ENCODE measurements at places on chromosomes 1 and 21.

- DNase-seq, result no peak
These were observed 31.0 kb downstream of the TNNT2 start for GRCh38 chr1:201346337-201346939.

GRCh38 chr1:114833421-114833820 lies 21.2 kb upstream of the SYCP1 start:
- no peak for DNase-seq

DNA sequence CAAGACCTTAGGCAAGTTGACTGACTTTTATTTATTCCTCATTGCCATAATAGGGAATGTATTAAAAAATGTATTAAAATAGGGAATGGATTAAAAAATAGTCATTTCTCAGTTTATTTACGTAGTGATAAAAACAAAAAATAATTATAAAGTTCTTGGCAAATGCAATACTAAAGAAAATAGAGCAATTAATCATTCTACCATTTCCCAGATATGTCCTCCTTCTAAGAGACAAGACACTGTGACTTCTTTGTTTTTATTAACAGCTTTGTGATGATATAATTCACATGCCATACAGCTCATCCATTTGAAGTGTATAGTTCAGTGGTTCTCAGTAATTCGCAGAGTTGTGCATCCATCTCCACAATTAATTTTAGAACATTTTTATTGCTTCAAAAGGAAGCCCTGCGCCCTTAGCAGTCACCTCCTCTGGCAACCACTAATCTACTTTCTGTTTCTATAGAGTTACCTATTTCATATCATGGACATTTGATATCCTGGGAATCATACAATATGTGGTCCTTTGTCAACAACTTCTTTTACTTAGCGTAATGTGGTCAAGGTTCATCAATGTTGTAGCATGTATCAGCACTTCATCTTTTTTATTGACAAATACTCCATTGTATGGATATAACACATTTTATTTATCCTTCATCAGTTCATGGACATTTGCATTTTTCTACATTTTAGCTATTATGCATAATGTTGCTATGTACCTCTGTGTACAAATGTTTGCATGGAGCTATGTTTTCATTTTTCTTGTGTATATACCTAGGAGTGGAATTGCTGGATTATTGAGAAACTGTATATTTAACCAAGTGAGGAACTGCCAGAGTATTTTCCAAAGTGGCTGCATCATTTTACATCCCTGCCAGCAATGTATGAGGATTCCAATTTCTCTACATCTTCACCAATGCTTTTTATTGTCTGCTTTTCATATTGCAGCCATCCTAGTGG lies 5.6 kb downstream of the TBX19 start:
- DNase-seq, result no peak

- no peak for DNase-seq
These were observed 500.0 kb upstream of the RUNX1 start for GRCh38 chr21:35548904-35549615.

GRCh38 chr1:234185438-234185837 lies 187.8 kb upstream of the COA6 start:
- no peak for DNase-seq

- DNase-seq, result no peak
These were observed 108.7 kb upstream of the ARHGEF16 start for GRCh38 chr1:3345792-3346191.

- DNase-seq, result no peak
These were observed 289.4 kb upstream of the ADGRL4 start for GRCh38 chr1:79295967-79296366.

DNA sequence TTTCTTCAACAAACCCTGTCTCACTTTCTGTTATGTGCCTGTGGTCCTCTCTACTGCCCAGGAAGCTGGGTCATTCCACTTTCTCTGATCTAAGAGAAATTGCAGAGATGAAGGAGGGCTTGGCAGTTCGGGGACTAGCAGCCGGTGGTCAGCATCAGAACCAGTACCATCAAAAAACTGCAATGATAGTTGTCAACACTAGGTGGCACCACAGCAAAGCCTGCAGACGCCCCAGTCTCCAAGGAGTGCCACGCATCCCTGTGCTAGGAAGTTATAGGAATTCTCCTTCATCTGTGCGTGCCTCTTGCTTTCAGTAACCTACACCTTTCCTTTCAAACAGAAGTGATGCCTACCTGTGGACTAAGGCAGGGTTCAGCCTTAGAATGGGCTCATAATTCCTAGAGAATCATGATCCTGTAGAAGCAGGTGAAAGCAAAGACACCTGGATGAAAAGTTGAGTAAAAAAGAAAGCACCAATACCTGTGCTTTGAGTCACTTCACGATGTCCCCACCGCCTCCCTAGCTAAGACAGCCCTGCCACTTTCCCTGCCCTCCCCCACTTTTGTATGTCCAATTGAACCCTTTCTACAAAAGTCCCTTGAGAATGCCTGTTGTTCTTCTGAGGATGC lies 129.2 kb downstream of the ADAMTS1 start:
- DNase-seq, result peak; percentile 3

GRCh38 chr1:112026016-112026415 lies 36.5 kb upstream of the KCND3 start:
- DNase-seq, result no peak

DNA sequence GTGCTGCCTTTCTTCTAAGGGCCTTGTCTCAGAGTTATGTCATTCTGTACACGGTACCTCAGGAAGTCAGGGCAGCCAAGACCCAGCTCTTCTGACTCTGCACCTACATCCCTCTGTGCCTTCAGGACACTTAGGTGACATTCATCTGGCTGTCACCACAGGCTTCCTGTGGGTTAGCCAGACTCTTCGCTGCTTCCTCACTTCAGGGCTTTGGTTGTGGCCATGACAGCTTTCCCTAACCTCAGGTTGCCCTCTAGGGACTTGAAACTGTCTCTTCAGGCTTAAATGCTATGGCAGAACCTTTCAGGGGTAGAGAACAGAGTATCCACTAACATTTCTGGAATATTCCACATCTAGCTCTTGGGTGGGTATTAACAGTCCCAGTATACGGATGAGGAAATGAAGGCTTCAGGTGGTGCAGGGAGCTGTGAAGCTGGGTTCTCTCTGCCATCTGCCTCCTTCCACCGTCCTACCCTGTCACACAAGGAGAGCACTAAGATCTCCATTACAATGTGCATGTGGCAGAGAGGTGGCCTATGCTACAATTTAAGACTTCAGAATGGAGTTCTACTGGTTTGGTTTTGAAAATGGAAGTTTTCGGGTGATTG lies 9.9 kb downstream of the TSSK3 start:
- peak; percentile 78 for DNase-seq

GRCh38 chr1:25800703-25801377 lies 847 bp downstream of the SELENON start:
- DNase-seq, result no peak

- no peak for DNase-seq
These were observed 10.0 kb upstream of the LEFTY2 start for GRCh38 chr1:225950905-225951497.

GRCh38 chr1:64302971-64303370 lies 99.5 kb downstream of the UBE2U start:
- no peak for DNase-seq

GRCh38 chr1:185733818-185734735 lies at the start of gene HMCN1:
HMCN1 (plus strand) TSS chr1:185734391; CDS start chr1:185734780, 389 bp downstream.
- peak; percentile 6 for DNase-seq

GRCh38 chr1:193355178-193355577 lies 168.8 kb upstream of the B3GALT2 start:
- no peak for DNase-seq

- no peak for DNase-seq
These were observed 141.1 kb downstream of the TOMM20 start for GRCh38 chr1:234987415-234988154.

GRCh38 chr1:28193701-28194161 lies 17.2 kb upstream of the PTAFR start:
- no peak for DNase-seq

GRCh38 chr1:5982276-5982675 lies 9.9 kb downstream of the NPHP4 start:
- no peak for DNase-seq

GRCh38 chr21:32189688-32190483 lies 89.0 kb downstream of the MIS18A start:
- DNase-seq, result no peak

- no peak for DNase-seq
These were observed at the start of gene GRIK3 for GRCh38 chr1:37034121-37035013. GRIK3 (minus strand) TSS chr1:37034515; CDS start chr1:37034108, 407 bp downstream.

DNA sequence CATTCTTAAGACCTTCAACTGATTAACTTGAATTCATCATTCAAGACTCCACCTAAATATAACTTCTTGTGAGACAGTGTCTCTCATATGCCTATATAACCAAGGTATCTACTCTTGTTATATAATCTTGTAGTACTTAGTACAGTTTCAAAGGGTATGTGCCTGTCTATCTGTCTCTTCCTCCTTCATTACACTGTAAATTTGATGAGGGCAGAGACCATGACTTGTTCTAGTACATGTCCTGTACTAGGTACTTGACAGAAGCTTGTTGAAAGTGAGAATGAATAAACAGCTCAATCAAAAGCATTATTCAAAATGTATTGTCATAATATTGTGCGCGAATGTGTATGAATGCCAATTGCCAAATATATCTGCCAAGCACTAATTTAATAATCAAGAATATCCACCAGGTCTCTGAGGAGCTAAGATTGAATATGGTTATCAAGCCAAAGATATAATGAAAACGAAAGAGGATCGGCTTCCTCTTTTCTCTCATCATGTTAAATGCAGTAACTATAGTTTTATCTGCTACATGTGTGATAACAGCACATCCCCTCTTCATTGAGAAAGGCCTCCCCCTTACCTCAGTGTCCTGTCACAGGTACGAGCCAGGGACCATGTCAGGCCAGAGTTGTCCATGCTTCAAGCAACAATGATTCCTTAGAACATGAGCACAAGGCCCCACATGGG lies 117.3 kb downstream of the UCHL5 start:
- DNase-seq, result no peak

- peak; percentile 8 for DNase-seq
These were observed 744 bp upstream of the WDR26 start for GRCh38 chr1:224435318-224435763.

- no peak for DNase-seq
These were observed 17.5 kb downstream of the COL9A2 start for GRCh38 chr1:40299366-40300248.

GRCh38 chr1:234600418-234601281 lies 9.3 kb downstream of the IRF2BP2 start:
- peak; percentile 46 for DNase-seq

- DNase-seq, result no peak
These were observed 3.9 kb upstream of the POU3F1 start for GRCh38 chr1:38050397-38051078.

- no peak for DNase-seq
These were observed 302.7 kb downstream of the DISC1 start for GRCh38 chr1:231929311-231929710.

DNA sequence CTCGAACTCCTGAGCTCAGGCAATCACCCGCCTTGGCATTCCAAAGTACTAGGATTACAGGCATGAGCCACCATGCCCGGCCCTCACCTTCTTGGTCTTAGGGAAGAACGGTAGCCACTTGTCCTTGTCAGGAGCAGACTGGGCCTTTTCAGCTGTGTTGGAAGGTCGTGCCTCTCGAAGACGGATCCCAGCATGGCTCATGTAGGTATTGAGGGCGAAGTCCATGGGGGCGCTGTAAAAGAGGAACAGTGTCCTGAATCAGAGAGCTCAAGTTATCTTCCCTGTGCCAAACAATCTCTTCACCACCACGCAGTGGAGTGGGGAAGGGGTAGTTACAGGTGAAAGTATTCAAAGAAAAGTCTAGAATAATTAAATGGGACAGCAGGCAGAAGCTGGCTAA lies 35.9 kb downstream of the LRRC71 start:
- DNase-seq, result no peak

DNA sequence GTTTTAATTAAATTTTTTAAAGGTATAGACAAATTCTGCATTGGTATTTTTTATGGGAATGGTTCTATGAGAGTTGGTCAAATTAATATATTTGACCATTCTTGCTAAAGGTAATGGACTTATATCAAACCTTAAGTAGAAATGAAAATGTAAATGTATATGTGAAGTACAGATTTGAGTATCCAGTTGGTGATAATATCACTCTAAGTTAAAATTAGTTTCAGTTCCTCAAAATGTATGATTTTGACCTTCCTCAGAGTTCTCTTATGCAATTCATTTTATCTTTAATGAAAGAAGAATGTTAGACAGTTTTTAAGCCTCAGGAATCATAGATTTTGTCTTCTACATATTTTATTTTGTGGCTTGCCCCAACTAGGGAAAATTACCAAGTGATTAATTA lies 1291.5 kb upstream of the B3GALT2 start:
- no peak for DNase-seq

- peak; percentile 48 for DNase-seq
These were observed 46.5 kb upstream of the RNF11 start for GRCh38 chr1:51189421-51190073.

DNA sequence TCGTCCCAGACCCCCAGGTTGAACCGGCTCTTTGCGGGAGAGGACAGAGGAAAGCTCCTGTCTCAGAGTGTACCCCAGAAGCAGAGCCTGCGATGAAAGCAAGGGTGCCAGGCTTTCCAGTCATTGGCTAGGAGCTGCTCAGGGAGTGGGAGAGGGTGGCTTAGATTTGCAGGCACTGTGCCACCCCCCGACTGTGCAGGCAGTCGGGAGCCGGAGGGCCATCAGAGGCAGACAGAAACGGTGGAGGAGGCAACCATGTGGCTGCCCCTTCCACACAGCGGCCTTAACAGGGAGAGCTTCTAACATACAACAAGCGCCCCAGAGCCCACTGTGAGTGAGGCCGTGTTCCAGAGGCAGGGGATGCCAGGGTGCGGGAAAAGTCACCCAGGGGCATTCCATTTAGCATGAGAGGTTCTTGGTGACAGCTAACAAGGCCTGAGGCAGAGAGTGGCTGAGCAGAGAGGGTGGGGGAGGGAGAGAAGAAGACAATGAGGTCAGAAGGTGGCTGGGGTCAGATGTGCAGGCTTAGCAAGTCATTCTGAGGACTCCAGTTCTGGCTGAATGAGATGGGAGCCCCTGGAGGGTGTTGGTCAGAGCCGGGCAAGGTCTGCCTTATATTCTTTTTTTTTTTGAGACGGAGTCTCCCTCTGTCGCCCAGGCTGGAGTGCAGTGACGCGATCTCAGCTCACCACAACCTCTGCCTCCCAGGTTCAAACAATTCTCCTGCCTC lies 9.5 kb upstream of the C1orf167 start:
- no peak for DNase-seq

DNA sequence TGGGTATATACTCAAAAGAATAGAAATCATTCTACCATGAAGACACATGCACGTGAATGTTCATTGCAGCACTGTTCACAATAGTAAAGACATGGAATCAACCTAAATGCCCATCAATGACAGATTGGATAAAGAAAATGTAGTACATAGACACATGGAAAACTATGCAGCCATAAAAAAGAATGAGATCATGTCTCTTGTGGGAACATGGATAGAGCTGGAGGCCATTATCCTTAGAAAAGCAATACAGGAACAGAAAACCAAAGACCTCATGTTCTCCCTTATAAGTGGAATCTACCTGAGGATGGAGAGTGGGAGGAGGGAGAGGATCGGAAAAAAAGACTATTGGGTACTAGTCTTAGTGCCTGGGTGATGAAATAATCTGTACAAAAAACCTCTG lies 143.9 kb downstream of the RHOU start:
- no peak for DNase-seq

All from CD4-positive, alpha-beta T cell treated with Interleukin-6 at 100 ng/mL for 8 hours (primary cell).